Omental fat pad (tissue), 4 donors: ENCODE measurements at places on chromosomes 7 and 10. TPM values are rescaled to one million over a fixed set of nuclear protein-coding genes. Genes with fewer than 3 reads are reported as not detected.

The TAS2R41 gene
- not detected for total RNA-seq

The SLC26A5 gene
- total RNA-seq, result 0.19 TPM

The SPDYE1 gene
- total RNA-seq, result not detected

The LDB3 gene
- total RNA-seq, result 22.4 TPM

DNA sequence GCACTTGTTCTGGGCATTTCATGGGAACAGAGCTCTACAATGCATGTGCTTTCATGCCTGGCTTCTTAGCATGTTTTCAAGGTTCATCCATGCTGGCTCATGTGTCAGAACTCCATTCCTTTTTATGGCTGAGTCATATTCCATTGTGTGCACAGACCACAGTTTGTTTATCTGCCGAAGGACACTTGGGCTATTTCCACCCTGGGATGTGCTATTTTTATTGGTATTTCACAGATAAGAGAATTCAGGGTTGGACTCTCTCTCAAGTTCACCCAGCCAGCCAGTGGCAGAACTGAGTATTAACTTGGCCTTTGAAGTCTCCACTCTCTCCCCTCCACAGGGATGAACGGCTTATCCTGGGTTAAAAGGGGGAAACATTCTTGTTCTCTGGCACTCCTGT is 190.7 kb upstream of the GPR26 start:
- DNase-seq, result no peak

The OR2A12 gene
- not detected for total RNA-seq

GRCh38 chr10:102581981-102582580 is 62.2 kb upstream of the TRIM8 start:
- DNase-seq, result no peak

- no peak for DNase-seq
Observed at GRCh38 chr10:19209319-19209718, 160.7 kb downstream of the MALRD1 start.

The CRHR2 gene
- not detected for total RNA-seq
